ENCODE measurements at places on chromosomes 6 and 20.

GRCh38 chr6:3319610-3320200 is 61.0 kb downstream of the PSMG4 start:
- DNase-seq, result no peak

- no peak for DNase-seq
These were observed 8.2 kb upstream of the QKI start for GRCh38 chr6:163406366-163406765.

GRCh38 chr6:157991067-157991432 is 9.4 kb downstream of the SYNJ2 start:
- no peak for DNase-seq

DNA sequence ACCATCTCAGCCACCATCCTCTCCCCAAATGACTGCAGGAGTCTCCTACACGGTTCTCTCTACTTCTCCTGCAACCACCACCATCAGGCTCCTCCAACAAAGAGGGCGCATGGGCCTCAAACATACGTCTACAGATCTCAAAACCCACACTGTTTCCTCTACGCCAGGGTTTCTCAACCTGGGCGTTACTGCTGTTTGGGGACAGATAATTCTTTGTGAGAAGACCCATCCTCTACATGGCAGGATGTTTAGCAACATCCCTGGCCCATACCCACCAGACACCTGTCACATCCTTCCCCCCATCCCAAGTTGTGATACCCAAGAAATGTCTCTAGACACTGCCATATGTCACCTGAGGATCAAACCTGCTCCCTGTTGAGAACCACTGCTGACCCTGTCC is 45.0 kb downstream of the ELMO2 start:
- no peak for DNase-seq

DNA sequence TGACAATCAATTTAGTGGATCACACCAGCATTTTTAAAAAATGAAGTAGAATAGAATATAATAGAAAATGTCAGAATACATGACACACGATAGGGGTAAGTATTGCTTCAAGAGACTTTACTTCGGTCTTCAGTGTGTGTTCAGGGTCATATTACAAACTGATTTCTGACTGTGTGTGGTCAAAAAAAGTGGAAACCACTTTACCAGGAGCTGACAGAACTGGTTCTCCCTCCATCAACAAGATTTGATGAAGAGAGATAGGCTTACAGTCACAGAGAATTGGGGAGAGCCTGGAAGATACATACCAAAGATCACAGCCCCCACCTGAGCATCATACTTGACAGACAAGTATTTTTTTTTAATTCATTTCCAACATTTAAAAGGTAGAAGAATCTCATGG is 21.7 kb downstream of the ARMC2 start:
- DNase-seq, result no peak

GRCh38 chr6:139779988-139780774 is 405.7 kb upstream of the CITED2 start:
- DNase-seq, result no peak

- no peak for DNase-seq
These were observed 43.4 kb downstream of the DLGAP4 start for GRCh38 chr20:36349384-36350170.

- DNase-seq, result no peak
These were observed 36.3 kb upstream of the SULF2 start for GRCh38 chr20:47821481-47822100.

- DNase-seq, result no peak
These were observed 57.0 kb downstream of the MAP1LC3A start for GRCh38 chr20:34615477-34615876.

DNA sequence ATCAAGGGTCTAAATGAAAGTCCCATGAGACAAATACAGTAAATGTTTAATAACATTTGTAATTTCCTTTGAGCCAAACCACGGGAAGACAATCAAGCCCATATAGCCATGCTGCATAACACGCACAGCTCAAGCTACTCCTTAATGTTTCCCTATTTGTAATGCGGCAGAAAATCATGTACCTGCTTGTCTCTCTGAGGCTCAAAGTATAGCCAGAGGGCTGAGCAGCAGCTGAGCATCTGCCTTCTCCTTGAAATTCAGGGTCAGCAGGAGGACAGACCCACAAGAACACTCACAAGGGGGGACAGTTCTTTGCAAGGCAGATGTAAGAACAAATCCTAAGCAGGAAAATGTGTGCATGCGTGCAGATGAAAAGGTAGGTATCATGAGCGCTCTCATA is 45.8 kb upstream of the JARID2 start:
- DNase-seq, result no peak

GRCh38 chr6:144816936-144817335 is 531.8 kb downstream of the UTRN start:
- no peak for DNase-seq

GRCh38 chr20:23235173-23236027 is 115.2 kb upstream of the NXT1 start:
- peak; percentile 10 for DNase-seq

GRCh38 chr6:75147512-75147911 is 58.3 kb downstream of the COL12A1 start:
- no peak for DNase-seq

DNA sequence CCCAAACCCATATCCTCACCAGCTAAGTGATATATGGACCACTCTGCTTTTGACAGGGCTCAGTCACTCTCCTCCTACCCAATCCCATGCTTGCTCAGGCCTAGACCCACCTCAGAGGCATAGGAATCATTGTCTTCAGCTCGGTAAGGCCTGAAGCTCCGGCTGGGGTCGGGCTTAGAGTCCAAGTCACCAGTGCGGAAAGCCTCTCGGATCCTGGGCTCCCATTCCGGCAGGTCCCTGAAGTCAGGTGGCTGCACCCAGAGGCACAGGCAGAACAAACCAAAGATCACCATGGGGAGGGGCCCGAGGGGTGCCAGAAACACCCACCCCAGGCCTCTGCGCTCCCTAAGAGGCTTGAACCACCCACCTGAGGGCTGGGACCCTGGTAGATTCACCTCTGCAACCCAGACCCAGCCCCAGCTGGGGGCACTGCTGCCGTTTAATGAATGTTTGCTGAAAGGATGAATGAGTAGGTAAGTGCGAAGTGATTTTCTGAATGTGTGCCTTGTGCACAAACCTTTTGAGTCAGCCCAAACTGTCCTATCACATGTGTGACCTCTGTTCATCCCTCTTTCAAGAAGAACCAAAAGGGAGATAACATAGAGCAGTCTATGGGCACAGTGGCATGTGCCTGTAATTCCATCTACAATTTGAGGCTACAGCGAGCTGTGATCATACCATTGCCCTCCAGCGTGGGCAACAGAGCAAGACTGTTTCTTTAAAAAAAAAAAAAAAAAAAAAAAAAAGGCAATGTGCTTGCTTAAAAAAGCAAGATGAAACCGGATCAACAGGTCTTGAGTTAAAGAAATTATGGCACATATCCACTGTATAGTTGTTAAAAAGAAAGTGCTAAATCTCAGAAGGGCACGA is 39.3 kb upstream of the DSN1 start:
- DNase-seq, result no peak

DNA sequence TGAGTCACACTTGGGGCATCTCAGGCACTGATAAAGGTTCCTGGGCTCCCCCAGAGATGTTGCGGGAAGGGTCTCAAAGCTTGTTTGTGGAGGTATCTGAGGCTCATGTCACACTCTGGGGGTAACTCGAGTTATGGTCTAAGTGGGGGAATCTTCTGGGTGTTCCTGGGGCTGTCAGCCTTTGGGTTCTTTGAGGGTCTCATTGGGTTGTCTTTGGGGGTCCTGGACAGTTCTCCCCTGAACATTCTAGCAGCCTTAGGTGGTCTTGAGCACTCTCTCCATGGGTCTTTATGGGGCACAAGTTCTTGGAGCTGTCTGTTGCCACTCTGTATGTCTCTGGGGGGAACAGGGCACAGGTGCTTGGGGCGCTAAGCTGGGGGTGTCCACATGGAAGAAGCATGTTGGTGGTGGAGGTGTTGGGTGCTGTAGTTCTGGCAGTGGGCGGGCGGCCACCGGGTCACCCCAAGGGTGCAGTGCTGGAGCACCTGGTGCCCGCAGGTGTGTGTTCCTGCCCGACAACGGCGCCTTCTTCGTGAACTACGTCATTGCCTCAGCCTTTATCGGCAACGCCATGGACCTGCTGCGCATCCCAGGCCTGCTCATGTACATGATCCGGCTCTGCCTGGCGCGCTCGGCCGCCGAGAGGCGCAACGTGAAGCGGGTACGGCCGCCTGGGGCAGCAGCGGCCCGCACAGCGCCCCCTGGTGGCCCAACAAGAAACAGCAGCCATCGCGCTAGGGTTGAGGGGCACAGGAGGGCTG is 7.1 kb upstream of the CAPN11 start:
- peak; percentile 70 for DNase-seq

GRCh38 chr6:154441995-154442310 is 68.5 kb downstream of the CNKSR3 start:
- DNase-seq, result no peak

DNA sequence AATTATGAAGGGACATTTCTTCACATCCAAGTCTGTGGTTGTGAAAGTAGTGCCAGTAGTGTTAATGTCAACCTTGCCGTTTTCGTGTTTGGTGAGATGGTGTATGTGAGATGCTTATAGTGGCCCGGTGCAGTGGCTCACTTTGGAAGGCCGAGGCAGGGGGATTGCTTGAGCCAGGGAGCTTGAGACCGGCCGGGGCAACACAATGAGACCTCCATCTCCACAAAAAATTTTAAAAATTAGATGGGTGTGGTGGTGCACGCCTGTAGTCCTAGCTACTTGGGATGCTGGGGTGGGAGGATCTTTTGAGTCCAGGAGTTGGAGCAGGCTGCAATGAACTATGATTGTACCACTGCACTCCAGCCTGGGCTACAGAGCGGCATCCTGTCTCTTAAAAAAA is 37.4 kb downstream of the PNLDC1 start:
- DNase-seq, result no peak

GRCh38 chr6:125149256-125150144 is 4.1 kb upstream of the TPD52L1 start:
- no peak for DNase-seq

GRCh38 chr20:53070224-53070623 is 98.1 kb downstream of the TSHZ2 start:
- no peak for DNase-seq

GRCh38 chr20:50187403-50188051 is 3.1 kb upstream of the CEBPB start:
- no peak for DNase-seq

GRCh38 chr6:137768935-137769334 is 98.1 kb upstream of the TNFAIP3 start:
- no peak for DNase-seq

DNA sequence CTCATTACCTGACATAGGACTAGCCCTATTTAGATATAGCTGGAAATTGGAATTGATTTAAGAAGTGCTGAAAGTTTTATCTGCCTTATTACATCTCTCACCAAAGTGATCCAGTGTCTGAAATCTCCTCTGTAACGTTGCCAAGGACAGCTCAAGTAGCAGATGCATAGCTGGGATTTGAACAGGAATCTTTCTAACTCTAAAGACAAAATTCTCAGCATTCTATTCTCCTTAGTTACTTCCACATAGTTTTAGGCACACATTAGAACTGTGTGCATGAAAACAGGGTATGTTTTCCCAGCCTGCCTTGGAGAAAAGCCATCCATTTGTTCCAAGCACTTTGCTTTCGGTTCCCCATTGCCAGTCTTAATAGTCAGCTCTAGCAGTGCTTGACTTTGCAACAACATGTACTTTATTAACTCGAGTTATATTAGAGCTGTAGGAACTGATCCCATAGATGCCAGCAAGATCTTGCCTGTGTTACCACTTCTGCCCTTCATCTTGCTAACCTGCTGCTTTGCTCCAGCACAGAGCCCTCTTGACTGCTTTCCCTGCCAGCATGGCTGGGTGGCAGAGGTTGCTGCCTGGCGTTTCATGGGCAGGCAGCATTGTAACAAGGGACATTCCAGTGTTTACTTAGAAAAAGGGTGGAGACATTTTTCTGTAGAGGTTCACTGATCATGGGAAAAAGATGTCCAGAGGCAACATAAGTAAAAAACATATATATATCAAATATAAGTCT is 56.1 kb upstream of the STMND1 start:
- no peak for DNase-seq

- no peak for DNase-seq
These were observed 79.6 kb downstream of the DNAH8 start for GRCh38 chr6:38794682-38795081.

DNA sequence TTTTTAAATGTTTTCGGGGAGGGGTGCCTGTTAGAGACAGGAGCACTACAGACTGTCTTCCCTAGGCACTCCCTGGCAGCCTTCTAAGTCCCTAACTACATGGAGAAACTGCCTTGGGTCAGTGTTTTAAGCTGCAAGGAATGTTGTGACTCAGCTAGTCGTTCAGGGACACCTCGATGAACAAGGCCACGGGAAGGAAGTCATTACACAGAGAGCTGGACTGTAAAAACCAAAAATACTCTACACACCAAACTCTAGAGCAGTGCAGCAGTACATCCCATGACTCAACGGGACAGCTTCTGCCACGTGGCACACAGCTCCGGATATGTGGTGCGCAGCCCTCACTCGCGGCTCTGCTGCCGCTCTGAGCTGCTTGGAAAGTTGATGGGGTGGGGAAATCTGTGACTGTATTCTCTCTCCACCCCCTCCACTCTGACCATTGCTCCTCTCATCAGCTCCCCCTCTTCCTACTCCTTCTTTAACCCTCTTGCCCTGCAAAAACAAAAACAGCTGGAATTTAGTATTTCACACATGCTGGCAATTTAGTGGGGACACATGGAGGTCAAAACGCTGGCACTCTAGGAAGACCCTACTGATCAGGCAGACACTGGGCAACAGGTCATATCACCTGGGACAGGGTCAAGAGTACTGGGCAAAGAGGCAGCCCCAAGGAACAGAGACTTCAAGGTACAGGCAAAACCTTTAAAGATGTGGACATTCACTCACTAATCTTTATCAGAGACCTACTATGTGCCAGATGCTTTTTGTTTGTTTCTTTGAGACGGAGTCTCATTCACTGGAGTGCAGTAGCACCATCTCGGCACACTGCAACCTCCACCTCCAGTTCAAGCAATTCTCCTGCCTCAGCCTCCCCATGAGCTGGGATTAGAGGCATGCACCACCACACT is 10.9 kb upstream of the LPIN3 start:
- DNase-seq, result peak; percentile 53

DNA sequence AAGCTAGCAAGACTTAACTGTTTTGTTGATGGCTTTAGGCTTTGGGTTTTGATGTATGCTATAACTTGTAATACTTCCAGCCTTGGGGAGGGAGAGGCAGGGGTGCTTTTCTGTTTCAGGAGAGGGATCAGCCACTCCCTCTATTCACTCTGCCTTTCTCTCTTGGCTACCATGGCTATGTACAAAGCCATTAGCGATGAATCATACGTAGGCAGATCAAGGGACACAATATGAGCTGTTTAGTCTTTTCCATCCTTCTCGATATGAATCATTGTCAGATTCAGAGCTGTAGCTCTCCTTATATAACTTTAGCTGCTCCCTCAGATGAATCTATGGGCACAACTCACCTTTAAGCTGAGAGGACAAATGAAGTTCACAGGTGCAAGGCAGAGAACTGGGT is 230.6 kb downstream of the TSHZ2 start:
- no peak for DNase-seq

- DNase-seq, result no peak
These were observed 10.7 kb downstream of the TMEM181 start for GRCh38 chr6:158570681-158570962.

GRCh38 chr20:52983726-52984450 is 11.7 kb downstream of the TSHZ2 start:
- no peak for DNase-seq

GRCh38 chr6:37580176-37580955 is 80.7 kb upstream of the CCDC167 start:
- no peak for DNase-seq
